Astrocyte of the cerebellum (primary cell): ENCODE measurements at places on chromosomes 2 and 18.
A peak's percentile ranks its signal among the peaks of the same experiment; 100 is the strongest.

DNA sequence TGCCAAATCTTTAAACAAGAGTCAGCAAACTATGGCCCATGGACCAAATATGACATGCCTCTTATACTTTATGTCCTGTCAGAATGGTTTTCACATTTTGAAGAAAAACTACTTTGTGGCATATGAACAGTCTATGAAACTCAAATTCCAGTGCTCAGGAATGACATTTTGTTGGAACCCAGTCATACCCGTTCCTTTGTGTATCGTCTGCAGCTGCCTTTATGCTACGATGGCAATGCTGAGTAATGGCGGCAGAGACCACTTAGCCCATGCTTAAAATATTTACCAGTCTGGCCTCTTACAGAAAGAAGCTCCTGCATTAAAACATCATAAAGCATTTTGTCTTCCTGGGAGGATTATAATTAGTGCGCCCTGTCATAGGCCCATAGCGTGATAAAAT is 140.5 kb upstream of the FHL2 start:
- DNase-seq = no peak

- no peak for DNase-seq
Measured at GRCh38 chr18:24678626-24679025, 218.2 kb downstream of the HRH4 start.

- no peak for DNase-seq
Measured at GRCh38 chr2:127909019-127909418, 23.3 kb upstream of the AMMECR1L start.

GRCh38 chr2:239991689-239992314 is 33.3 kb downstream of the NDUFA10 start:
- DNase-seq = peak; percentile 65

DNA sequence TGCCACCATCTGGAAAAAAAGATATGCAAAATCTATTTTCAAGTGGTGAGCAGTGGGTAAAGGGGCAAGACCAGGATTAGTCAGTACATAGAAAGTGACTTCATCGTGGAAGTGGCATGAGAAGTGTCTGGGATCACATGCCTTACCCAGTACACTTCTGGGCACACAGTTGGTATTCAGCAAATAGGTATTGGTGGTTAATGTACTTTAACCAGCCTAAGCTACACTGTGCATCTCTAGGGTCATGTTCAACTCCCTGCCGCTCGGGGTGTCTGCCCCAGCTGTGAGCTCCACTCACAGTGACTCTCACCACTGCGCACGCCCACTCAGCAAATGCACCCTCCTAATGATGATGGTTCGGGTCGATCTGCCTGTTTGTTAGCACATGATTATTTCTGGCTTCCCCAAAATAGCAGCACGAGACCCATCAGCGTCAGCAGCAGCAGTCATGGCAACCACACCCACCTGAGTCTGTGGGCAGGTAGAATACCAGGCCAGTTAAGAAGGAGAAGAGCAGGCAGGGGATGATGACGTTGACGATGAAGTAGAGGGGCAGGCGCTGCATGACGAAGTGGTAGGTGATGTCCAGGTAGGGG is 11.1 kb downstream of the CHRNA1 start:
- DNase-seq = no peak

GRCh38 chr2:219575566-219576504 is 3.7 kb downstream of the INHA start:
- DNase-seq = no peak

DNA sequence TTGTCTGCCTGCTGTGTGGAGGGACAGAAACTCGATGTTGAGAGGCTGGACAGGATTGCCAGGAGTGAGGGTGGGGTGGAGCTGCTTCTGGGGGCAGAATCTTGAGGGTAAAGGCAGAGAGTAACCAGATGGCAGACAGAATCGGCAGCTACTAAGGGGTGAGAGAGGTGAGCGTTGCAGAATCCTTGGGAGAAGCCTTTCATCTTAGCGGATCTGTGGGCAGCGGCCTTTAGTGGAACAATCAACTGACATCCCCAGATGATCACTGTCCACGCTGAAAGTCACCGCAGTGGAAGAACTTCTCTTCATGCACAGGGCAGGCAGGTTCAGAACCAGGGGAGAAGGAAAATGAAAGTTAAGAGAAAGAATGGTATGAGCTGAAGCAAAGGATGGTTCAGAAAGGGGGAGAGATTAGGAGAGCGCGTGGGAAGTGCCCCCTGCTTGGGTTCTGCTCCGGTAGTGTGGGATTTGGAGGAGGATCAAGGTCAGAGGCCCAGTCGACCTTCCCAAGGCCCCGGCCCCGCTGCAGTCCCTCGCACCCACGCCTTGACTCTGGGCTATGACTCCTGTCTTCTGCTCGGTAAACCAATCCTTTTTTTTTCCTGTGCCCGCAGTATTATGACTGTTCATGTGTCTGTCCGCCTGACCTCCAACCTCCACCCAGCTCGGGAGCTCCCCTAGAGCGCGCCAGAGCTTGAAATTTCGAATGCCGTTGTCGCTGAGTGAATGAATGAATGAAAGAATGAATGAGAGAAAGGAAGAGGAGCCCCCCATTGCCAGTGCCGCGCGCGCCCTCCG is 584 bp downstream of the BOLA3 start:
- DNase-seq = no peak

DNA sequence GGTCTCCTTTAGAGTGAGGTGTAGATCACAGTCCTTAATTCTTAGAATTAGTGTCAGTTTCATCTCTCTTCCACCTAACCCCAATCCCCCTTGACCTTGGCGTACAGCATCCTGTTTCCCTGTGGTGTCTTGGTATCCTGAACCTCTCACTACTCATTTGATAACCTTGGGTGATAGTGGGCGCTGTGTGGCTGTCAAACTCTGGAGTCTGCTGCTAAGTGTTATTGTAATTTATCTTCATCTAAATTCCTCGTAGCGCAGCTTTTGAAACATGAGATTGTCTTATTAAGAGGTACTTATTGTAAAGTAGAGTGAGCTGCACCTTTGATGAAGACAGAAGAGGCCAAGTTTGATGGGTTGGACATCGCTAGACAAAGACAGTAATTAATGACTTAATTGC is 222.6 kb upstream of the SPRED2 start:
- no peak for DNase-seq

DNA sequence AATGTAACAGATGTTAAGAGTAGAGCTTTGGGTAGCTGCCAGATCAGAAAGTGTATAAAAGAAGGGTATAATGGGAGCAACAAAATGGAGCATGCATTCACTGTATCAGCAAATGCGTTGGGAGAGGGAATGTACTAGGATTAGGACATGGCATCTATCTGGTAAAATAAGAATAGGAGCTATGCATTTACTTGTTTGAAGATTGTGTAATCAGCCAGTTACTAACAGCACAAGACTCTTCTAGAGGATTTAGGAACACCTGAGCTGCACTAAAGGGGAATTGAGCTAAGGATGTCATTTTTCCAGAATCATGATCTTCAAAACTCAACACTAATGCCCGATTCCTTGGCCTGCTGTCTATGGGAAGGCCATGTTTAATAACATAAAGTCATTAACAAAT is 394.2 kb upstream of the TNP1 start:
- DNase-seq = no peak

DNA sequence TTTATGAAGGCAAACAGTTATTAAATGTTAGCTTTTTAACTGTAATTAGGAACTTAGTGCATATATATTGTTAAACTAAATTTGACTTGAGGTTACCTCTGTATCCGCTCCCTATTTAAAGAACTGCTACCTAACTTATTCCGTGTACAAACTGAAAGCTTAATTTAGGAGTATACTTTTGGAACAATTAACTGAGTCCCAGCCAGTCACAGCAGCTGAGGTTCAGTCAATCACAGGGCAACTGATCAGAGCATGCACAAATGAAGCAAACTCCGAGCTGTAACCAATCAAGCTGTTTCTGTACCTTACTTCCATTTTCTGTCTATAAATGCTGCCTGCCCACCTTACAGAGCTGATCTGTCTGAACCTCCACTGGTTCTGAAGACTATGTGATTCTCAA is 61.2 kb downstream of the RAB3GAP1 start:
- no peak for DNase-seq
